ENCODE measurements at places on chromosomes 2 and 18.

GRCh38 chr18:54222922-54223567 lies 1.4 kb downstream of the MBD2 start:
- peak; percentile 91 for DNase-seq

DNA sequence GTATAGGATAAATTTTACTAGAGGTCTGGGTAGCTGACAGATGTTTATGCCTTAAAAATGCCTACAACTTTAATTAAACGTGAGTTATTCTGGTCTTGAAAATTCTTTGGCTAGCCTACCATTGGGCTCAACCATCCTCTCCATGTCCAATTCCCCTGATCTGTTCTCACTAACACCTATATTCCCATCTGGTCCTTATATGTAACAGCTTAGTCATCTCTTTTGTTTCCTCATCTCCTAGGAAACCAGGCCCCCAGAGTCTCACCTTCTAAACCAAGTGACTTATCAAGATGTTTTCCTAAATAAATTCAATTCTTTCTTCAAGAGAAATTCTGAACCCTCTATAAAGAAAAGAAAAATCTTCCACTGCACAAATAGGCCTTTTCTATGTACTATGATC lies 148.5 kb downstream of the TTC32 start:
- DNase-seq: no peak

- no peak for DNase-seq
Observed at GRCh38 chr2:20048488-20049448, 2.7 kb downstream of the LAPTM4A start.

GRCh38 chr2:154914561-154914960 lies 216.1 kb downstream of the KCNJ3 start:
- DNase-seq: no peak

DNA sequence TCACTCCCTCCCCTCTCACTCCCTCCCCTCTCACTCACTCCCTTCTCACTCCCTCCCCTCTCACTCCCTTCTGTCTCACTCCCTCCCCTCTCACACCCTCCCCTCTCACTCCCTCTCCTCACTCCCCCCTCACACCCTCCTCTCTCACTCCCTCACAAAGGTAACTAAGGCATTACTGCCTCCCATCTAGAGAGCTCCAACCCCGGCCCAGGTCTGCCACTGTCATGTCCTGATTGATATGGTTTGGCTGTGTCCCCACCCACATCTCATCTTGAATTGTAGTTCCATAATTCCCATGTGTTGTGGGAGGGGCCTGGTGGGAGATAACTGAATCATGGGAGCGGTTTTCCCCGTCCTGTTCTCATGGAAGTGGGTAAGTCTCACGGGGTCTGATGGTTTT lies 359.9 kb upstream of the MYT1L start:
- no peak for DNase-seq

DNA sequence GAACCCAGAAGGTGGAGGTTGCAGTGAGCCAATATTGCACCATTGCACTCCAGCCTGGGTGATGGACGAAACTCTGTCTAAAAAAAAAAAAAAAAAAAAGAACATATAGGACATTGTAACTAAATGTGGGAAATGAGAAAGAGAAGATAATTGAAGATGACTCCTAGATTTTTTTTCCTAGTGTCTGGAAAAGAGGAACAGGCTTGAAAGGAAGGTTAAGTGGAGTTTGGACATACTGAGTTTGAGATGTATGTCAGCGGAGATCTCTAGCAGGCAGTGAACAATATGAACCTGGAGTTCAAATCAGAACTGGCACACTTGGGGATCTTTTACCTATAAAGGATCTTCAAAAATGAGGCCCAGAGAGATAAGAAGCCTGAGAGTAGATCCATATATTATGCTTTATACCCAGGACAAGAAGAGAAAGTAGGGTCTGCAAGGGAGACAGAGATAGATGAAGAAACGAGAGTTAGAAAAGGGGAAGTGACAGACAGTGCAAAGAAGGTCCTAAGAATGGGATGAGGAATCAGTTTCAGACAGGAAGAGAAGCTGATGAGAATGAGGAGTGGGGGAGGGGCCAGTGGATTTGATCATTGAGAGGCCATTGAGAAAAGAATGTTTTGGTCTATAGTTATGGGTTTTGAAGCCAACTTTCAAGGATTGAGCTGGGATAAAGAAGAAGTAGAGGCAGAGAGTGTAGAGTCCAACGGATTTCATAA lies 46.9 kb upstream of the CD28 start:
- DNase-seq: peak; percentile 69

GRCh38 chr2:33513480-33513879 lies 37.0 kb downstream of the RASGRP3 start:
- no peak for DNase-seq

- no peak for DNase-seq
Observed at GRCh38 chr18:63346031-63346430, 21.0 kb downstream of the KDSR start.

DNA sequence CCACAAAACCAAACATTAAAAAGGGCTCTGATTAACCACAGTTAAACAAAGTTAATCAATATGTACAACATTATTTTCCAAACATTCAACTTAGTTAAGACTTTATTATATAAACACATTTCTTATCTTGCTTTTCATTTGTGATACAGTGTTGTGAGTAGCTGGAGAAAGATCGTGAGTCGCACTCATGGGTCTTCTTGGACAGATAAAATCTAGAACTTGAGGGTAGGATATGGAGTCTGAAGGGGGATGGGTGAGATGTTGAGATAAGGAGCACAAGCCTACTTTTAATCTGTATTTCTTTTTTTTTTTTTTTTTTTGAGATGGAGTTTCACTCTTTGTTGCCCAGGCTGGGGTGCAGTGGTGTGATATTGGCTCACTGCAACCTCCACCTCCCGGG lies 22.6 kb upstream of the TMEM214 start:
- no peak for DNase-seq

DNA sequence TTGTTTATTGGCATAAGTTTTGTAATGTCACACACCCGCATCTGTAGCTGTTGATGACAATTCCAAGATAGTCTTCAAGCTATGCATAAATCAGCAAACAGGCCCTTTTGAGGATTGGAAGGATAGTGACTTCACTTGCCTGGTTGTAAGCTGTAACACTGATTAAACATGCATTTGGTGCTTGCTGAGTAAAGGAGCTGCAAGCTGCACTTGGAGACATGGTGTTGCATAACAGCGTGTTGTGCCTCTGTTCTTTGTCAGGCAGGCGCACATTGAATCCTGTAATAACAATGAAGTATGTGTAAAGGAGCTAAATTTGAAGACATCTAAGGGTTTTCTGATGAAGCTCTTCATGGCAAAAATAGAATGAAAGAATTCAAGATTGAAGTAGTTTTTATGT lies 68.7 kb upstream of the TTC27 start:
- DNase-seq: no peak

- no peak for DNase-seq
Observed at GRCh38 chr18:908758-909724, 4.4 kb downstream of the ADCYAP1 start.

DNA sequence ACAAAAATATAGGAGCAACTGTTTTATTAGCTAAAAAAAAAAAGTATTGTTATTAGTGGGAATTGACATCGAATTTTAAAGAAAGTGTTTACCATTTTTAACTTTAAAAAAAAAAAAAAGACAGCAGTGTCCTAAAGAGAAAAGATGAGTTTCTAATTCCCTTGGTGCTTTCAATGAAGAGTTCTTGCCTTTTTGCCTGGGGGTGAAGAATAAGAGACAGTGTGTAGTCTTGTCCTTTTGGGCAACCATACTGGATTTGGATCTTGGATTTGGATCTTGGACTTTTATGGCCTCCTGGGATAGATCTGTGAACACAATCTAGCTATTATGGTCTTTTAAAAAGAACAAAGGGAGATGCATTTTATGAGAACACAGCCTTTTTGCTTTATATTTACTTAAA lies 60.2 kb upstream of the GLS start:
- no peak for DNase-seq

DNA sequence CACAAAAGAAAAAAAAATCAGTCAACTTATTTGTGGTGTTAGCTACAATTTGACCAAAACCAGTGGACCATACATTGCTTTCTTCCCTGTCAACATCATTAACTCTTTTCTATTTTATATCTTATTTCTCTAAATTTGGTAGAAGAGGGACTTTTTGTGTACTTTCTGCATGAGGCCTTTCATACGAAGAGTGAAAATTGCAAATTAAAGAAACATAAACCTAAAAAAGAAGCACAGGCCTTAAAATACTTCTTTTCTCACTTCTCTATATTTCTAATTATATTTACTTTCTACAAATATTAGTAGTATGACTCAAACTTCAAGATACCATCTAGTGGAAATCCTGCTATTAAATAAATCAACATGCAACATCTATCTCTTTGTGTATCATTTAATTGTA lies 1073.4 kb upstream of the ZEB2 start:
- DNase-seq: peak; percentile 9

DNA sequence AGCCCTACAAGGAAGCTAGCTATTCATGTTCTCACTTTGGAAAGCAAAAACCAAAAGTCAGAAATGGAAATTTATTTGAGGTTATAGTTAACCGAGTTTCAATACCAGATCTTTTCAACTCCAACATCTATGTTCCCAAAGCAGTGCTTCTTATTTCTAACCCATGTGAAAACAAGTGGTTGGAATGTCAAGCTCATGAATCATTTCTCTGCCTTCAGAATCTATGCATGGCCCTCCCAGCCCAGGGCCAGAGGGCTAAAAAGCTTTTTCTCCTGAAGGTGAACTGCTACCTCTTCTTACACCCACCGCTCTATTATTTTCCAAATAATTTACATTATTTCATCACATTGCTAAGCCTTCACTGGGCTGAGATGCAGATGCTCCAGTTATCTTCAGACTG lies 158.4 kb downstream of the SP3 start:
- no peak for DNase-seq

GRCh38 chr2:223487214-223487846 lies 114.8 kb downstream of the SCG2 start:
- DNase-seq: no peak

DNA sequence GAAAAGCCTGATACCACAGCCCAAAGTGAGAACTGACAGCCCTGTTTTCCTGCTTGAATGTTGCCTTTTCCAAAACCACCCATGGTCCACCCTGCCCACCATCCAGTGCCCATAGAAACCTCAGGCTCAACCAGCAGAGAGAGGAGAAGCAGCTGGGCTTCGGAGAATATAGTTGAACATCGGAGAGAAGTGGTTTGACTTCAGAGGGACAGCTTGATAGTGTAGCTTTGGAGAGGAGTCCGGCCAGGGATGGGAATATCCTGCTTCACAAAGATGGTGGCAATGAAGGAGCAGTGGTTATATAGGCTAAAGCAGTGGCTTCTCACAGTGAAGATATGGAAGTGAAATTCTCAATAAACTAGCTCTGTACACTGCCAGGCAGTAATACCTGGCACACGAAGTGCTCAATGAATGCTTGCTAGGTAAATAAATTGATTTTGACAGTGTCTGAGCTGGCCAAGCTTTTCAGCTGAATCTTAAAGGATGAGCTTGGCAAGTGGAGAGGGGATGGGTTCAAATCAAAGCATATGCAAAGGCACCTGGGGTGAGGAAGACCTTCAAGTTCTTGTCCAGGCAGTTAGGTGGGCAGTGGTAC lies 21.2 kb downstream of the AFF3 start:
- DNase-seq: no peak

DNA sequence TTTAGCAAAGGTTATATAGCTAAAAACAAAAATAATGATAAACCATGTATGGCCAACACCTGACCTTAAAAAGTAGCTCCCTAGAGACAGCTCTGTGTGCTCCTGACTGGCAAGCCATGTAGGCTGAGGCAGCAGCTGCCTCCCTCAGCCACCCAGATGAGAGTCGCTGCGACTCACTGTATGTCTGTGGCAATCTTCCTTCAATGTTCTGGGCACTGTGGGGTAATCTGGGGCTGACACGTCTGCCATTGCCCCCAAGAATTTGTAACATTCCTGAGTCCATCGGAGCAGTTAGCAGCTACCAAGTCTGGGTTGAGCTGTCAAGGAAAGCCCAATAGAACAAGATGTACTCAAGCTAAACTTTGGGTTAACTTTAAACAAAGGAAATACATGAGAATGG lies 106.4 kb upstream of the DAPL1 start:
- DNase-seq: no peak

DNA sequence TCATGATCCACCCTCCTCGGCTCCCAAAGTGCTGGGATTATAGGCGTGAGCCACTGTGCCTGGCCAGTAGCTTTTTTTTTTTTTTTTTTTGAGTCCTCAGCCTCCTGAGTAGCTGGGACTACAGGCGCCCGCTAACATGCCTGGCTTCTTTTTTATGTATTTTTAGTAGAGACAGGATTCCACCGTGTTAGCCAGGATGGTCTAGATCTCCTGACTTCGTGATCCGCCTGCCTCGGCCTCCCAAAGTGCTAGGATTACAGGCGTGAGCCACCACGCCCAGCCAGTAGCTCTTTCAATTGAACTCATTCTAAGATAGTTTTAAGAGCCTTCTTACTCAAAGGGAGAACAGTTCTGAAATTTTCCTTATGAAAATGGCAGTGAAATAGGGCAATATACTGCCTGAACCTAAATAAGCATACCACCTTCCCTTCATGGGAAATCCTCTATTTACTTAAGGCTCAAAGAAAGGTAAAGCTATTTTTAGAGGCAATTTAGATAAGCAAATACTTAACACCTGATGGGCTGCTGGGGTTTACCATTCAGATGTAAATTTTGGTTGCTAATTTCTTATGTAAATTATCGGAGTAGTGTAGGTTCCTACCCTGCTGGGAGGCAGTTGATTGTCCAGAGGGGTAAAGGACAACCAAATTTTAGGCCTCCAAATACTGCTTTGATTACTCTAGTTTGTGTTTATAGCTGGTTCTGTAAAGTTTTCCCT lies 144.7 kb downstream of the GREB1L start:
- no peak for DNase-seq

GRCh38 chr18:80244956-80245730 lies 2.2 kb downstream of the PARD6G start:
- no peak for DNase-seq
